ENCODE measurements at places on chromosomes 12 and 14. TPM values are rescaled to one million over a fixed set of nuclear protein-coding genes. Genes with fewer than 3 reads are reported as not detected.

Gene ERBB3
- 56.1 TPM for polyA plus RNA-seq

Gene IQSEC3
- polyA plus RNA-seq = 4.3 TPM

Gene GALC
- polyA plus RNA-seq = 20.7 TPM

Gene SMOC1
- 2.1 TPM for polyA plus RNA-seq

Gene FOXN4
- not detected for polyA plus RNA-seq

Gene PIK3C2G
- 3.5 TPM for polyA plus RNA-seq

Gene LMO3
- polyA plus RNA-seq = 5.0 TPM

DNA sequence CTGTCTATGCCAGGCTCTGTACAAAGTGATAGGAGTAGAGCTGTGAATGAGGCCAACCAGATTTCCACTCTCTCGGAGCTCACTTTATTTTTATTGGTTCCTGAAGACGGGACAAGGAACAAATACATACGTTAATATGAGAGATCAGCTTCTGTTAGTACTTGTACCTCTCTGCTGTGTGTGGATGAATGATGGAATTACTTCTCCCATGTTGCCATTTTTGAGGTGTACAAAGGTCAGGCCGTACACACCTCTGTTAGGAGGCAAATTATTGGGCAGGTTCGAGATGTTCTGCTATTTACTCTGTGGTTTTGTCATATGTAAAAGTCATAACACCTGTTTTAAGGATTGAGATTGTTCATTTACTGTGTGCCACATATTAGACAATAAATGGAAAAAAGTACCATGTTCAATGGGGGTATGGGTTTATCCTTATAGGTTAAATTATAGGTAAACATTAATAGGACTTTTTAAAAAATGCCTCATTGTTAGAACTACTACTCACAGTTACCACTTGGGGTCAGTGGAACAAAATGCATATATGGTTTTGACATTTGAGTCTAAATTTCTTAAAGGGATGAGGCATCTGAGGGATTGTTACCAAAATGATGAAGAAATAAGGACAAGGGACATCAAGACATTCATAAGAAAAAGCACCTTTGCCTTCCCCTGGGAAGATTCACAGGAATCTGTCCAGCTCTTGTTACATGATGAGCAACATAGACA is 26.9 kb downstream of the WBP11 start:
- DNase-seq = no peak

DNA sequence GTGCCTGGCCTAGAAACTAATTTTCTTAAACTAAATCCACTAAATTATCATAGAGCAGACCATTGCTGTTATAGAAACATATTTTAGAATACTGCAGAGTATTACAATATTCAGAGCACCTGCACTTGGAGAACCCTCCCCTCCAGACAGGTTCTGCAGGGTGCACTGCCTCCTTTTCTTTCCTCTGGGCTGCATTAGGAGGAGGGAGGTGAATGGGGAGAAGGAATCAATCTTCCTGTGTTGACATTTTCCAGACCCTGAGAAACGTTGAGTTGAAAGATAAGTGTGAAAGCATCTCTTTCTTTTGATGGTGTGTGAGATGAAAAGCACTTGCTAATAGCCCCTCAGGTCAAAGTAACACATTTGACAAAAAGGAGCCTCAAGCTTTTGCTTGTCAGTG is 7.3 kb downstream of the SYNE2 start:
- DNase-seq = no peak

- DNase-seq = no peak
Observed at GRCh38 chr12:95796225-95796981, 5.8 kb upstream of the NTN4 start.

- DNase-seq = no peak
Observed at GRCh38 chr12:113325916-113326315, 9.0 kb downstream of the SLC8B1 start.

DNA sequence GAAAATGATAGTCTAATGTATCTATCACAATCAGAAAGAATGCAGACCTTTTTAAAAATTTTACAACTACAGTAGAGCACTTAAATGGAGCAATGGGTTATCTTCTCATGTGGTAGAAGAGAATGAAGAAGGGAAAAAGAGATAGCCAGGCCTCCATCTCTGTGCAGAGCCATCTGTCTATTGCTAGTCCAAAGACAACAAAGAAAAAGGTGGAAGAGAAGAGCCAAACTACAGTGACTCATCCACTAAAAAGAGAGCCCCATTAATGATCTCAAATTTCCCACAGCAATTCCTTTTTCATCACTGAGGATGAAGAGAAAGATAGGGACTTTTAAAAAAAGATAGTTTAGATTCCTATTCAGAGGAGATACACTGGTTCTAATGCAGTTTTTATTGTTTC is 232.9 kb downstream of the ATXN7L3B start:
- DNase-seq = no peak

DNA sequence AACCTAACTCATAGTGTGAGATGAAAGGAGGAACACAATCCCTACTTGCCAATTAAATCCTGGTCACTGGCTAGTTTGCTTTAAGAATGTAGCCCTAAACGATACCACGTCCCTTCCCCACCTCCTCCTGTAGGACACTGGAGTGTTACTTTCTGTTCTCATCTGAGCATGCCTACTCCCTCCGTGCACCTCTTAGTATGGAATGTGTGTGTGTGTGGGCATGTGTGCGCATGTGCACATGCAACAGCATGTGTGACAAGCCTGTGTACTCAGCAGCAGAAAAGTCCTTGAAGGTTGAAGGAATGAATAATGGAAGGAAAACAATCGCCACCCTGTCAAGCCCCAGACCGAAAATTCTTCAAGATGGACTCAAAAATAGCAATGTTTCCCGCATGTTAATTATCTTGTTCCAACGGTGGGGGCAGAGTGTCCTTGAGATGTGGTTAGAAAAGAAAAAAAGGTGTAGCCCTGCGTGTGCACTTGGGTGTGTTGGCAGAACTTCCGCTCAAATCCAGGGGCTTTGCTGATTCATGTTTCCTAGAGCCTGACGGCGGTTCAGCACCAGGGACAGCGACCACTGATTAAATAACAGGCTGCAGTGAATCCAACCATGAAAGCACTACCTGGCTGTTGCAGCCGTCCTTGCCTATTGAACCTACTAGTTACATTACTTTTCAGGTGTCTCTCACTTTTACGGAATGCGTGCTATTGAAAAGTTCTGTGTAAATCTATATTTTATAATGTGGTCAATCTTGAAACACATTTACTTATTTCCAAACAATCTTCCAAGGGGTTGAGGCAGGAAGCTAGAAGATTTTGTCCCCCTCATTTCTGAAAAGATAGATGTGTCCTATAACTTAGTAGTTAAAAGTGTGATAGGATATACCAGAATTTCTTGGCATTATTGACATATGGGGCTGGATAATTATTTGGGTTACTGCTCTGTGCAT is 79.8 kb downstream of the SRRM4 start:
- DNase-seq = peak; percentile 83

DNA sequence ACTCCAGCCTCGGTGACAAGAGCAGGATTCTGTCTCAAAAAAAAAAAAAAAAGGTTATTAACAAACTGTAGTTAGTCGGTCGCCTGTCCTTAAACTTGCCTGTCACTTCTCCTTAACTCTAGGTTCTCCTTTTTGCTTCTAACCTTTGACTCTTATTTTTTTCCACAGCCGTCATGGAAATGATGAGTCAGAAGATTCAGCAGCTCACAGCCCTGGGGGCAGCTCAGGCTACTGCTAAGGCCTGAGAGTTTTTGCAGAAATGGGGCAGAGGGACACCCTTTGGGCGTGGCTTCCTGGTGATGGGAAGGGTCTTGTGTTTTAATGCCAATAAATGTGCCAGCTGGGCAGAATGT is 418 bp upstream of the MYG1 start:
- DNase-seq = peak; percentile 70

- DNase-seq = no peak
Observed at GRCh38 chr14:75697918-75698317, 36.9 kb downstream of the TTLL5 start.

DNA sequence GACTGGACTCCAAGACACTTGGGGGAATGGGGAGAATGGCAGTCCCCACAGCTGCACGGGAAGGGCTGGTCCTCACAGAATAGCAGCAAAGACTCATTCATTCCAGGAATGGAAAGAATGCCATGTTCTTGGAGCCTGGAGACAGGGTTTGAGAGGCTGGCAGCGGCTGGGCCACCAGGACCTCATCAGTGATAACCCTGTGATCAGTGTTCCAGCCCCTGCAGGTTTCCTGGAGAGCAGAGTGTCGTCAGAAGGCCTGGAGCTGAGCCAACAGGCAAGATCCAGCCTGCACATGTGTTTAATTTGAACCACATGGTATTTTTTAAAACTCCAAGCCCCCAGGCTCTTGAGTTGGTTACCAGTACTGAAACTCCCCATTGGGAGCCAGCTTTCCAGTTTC is 11.3 kb downstream of the BDKRB1 start:
- DNase-seq = peak; percentile 65

DNA sequence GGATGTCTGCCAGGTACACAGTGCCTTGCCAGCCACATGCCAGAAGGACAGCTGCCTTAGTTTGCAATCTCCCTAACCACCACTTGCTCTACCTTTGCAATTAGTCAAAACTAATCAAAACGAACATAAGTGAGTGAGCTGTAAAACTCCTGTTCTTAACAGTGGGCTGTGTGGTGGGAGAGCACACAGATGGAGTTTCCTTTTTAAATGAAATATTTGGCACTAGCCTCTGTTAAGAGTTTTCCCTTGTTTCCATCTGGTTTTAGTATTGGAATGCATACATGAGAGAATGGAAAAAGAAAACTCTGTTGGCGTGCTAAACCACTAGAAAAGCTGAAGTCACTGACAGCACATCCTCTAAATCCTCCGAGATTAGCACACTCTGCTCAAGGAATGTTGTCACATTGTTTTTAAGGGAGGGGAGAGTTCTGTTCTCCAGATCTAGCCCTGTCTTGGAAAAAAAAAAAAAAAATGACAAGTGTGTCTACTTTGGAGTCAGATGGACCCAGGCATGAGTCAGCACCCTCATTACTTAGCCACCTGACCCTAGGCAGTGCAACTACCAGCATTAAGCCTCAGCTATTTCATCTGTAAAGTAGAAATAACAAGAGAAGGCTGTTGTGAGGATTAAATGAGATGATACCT is 83.9 kb downstream of the STXBP6 start:
- peak; percentile 81 for DNase-seq

DNA sequence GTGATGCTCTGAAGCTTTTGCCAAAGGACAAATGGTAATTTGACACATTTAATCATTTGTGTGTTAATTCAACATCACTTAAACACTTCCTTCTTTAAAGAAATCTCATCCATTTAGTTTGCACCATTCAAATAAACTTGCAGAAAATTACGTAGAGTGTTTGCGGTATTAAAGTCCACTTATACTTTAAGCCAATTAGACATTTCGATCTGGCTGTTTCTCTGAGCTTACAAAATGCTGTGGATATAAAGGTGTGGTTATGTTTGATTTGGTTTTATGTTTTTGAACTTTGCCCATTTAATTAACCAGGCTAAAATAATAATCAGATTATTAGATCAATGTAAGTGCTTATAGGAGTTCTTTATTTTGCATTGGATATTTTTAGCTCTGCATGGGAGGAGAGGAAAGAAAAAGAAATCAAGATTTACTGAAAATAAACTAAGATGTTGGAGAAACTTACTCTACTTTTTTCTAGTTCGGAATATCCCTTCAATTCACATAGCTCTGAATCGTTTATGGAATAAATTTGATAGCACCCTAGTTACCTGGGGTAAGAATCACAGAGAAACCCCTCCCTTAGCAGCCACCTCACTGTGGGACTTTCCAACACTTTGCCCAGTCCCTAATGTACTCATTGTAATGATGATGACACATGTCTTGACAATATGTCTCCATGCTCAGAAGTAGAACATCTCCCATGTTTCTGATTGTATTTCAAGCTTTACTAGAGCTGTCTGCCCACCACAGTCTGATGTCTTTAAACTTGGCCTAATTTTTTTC is 268.0 kb downstream of the BTG1 start:
- DNase-seq = no peak

- no peak for DNase-seq
Observed at GRCh38 chr12:107106241-107107025, 13.1 kb upstream of the CRY1 start.

- DNase-seq = peak; percentile 66
Observed at GRCh38 chr12:108589028-108589839, 8.7 kb downstream of the TMEM119 start.

DNA sequence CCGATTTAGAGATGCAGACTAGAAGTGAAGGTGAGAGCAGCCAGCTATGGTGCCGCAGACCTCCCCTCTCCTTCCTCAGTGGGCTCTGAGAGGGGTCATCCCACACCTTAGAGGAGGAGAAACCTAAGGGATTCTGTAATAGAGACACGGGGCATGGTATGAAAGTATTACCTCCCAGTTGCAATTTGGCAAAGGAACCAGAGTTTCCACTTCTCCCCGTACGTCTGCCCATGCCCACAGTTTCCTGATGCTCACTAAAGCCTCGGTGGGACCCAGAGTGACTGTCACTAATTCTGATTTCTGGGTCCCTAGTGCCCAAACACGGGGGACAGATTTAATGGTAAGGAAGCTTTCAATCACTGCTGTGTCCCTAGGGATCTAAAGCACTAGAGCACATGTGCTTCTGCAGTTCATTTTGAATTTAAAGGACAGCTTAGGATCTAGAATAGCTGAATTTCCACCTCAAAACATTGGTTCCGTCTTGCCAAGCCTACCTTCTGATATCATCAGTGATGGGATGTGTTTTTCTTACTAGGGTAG is 44.1 kb downstream of the DAD1 start:
- DNase-seq = no peak

DNA sequence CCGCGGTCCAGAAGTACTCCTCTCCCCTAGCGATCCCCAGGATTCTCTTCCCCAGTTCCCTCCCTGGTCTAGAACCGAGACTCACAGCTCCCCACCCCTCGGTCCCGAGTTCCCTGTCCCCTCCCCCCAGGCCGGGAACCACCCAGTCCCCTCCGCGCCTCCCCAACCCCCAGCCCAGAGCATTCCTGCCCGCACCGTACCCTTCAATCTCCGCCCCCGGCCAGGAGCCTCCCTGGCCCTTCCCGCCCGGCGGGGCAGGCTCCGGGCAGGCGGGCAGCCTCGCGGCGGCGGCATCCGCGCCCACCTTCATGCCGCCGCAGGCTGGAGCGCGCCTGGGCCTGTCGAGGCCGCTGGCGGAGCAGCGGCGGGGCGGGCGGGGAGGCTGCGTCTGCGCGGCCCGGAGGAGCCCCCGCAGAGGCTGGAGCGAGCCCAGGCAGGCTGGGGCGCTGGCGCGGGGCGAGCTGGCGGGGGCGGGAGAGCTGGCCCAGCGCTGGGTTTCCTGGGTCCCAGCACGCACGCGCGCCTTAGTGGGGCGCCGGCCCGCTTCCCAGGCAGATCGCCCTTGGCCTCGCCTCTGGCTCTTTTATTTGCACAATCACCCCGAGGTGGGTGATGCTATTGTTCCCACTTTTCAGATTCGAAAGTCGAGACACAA is 22.2 kb upstream of the GPR132 start:
- DNase-seq = peak; percentile 81

- no peak for DNase-seq
Observed at GRCh38 chr12:78891646-78892353, 27.2 kb downstream of the SYT1 start.

- no peak for DNase-seq
Observed at GRCh38 chr12:40469736-40470135, 222.5 kb upstream of the CNTN1 start.

DNA sequence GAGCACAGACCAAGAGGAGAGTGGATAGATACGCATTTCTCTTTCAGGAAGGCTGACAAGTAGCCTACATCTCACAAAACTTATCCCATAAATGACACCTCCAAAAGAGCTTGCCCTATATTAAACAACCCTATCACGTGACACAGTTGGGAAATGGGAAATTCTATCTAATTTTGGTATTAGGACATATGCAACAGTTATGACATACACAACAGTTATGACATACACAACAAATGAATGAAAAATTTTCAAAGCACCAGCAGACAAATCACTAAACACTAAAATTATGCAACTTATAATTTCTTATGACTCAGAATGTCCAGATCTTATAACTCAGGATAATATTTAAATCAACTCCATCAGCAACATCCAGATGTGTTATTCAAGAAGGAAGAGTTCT is 54.1 kb downstream of the DUSP16 start:
- DNase-seq = no peak
